ENCODE measurements at places on chromosomes 1 and 21. TPM values are rescaled to one million over a fixed set of nuclear protein-coding genes. Genes with fewer than 3 reads are reported as not detected.
A peak's percentile ranks its signal among the peaks of the same experiment; 100 is the strongest.

RGS13 gene
- not detected for total RNA-seq

DNA sequence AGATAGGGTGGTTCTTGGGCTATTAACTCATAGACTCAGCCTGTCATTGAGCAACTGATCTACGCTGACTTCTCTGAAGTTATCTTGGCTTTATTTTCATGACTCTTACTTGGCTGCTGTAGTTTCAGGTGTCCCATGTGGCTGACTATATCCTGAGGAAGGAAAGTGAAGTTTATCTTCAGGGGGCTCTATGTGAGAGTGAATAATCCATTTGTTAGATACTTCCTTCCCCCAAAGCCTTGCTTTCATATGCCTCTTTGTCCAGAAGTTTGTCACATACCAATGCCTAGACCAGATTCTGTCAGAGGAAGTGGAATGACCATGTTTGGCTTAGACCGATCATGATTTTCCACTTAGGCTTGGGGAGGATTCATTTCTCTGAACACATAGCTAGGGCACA is 27.9 kb upstream of the C1orf87 start:
- no peak for DNase-seq

- peak; percentile 73 for DNase-seq
Measured at GRCh38 chr1:110155878-110156522, 5.7 kb downstream of the SLC6A17 start.

DNA sequence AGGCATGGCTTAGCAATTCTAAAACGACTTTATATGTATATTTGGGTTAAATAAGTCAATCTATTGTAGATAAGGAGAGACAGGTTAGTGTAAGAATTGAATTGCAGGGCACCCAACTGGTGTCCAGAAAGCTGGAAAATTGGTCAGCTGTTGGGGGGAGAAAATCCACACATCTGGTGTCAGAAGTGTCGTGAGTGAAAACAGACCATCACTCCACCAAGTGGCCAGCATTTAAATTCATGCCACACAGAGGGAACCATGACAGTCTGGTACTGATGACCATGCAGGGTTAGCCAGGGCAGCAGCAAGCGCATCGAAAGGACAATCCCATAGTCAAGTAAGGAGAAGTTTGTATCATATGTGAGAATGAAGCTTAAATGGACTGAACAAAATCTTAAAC is 11.7 kb downstream of the LAX1 start:
- DNase-seq, result no peak

LCE1B gene
- not detected for total RNA-seq

DAB1 gene
- total RNA-seq, result not detected

TPR gene
- 35.5 TPM for total RNA-seq

- DNase-seq, result no peak
Measured at GRCh38 chr1:230548357-230548756, 93.9 kb upstream of the COG2 start.

SLC44A5 gene
- total RNA-seq, result not detected

- DNase-seq, result no peak
Measured at GRCh38 chr1:200380589-200381021, 29.2 kb downstream of the ZNF281 start.

DENND2C gene
- 6.8 TPM for total RNA-seq

MEX3A gene
- 0.22 TPM for total RNA-seq

DNA sequence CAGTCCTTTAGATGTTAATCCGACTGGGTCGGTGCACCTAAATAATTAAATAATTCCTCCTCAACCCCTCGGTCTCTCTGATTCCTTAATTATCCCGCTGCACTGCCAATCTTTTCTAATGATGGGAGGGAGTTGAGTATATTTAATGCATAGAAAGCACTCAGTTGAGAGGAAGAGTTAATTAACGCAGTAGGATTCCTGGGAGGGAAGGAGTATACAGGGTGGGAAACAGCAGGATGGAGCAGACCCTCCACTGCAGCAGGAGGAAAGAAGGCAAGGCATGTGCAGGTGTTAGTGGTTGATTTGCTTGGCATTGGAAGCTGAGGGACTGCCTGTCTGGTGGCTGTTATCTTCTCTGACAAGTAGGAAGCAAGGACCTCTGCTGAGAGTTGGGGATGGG is 9.9 kb upstream of the REN start:
- no peak for DNase-seq
